ENCODE measurements at places on chromosomes 6 and 20.

GRCh38 chr6:120357447-120357846 lies 976.8 kb downstream of the TBC1D32 start:
- no peak for DNase-seq

- DNase-seq: no peak
Observed at GRCh38 chr6:47133230-47134000, 91.3 kb upstream of the ADGRF1 start.

- DNase-seq: no peak
Observed at GRCh38 chr6:31114970-31115849, 610 bp downstream of the PSORS1C1 start.

GRCh38 chr20:19074356-19074755 lies 138.1 kb upstream of the SLC24A3 start:
- DNase-seq: no peak

DNA sequence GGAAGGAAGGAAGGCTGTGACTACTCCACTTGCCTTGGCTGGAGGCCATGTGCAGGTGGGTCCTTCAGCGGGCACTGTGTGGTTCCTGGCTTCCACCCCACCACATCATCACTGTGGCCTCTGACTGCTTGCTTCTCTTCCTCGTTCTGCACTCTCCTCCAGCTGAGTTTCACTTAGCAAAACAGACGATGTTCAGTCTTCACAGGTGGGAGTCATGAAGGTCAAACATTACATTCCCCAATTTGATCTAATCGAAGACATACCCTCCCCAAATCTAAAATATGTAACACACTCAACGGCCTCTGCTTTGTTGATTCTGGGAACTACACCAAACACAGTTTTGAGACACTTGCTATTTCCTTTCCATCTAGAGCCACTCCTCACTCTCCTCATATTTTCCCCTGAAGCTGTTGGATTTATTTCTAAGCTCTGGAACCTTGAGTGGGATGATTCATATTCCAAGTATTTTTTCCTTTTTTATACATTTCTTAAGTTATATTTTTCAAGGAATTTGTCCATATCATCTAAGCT lies 132.5 kb upstream of the FOXA2 start:
- no peak for DNase-seq

DNA sequence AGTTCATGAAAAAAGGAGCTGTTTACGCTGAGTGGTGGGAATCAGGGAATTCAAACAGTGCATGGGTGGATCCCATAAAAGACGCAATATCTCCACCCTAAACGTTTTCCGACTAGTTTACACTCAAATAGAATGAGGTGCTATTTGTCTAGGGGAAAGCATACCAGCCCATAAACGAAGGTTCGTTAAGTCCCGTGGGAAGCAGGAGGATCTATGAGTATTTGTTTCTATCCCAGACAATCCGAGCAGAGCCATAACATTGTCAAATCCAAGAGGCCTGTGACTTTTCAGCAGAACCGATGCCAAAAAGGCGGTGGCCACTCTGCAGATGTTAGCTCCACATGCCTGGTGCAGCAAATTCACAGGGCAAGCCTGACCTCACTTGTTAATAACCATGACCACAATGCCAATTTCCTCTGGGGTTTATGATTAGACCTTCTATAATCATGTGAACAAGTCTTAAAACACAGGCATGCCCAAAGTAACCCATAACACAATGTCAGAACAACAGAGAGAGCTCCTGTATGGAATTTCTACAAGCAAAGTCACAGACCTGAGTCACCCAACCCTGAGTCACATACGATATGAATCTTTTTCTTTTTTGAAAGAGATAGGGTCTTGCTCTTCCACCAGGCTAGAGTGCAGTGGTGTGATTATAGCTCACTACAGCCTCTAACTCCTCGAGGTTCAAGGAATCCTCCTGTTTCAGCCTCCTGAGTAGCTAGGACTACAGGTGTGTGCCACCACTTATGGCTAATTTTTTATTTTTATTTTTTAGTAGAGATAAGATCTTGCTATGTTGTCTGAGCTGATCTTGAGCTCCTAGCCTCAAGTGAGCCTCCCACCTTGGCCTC lies 123.3 kb downstream of the KIF13A start:
- DNase-seq: no peak

DNA sequence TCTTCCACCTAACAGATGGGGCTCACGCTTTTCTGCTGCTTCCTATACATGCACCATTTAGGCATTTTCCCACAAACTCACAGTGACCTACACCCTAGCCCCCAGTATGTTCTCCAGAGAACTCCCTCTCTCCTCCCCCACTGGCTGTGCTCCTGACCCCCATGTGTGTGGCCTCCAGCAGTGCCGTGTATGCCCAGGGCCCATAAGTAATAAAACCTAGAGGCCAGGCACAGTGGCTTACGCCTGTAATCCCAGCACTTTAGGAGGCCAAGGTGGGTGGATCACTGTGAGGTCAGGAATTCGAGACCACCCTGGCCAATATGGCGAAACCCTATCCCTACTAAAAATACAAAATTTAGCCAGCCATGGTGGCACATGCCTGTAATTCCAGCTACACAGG lies 54.7 kb upstream of the NXT1 start:
- no peak for DNase-seq

- no peak for DNase-seq
Observed at GRCh38 chr20:33407251-33407650, 5.9 kb upstream of the CDK5RAP1 start.

DNA sequence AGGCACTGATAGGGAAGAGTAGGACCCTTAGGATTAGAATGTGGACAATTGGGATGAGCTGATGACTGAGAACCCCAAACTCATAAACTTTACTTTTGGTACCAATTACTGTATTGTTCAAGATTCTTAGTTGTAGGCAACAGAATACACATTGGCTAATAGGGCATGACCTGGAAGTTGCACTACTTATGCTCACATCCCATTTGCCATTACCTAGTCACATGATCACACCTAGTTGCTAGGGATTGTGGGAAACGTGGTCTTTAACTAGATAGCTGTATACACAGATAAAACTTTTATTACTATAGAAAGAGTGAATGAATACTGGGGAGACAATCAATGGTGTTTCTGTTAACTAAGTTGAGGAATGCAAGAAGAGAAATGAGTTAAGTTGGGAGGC lies 113.4 kb upstream of the AKIRIN2 start:
- DNase-seq: no peak

- no peak for DNase-seq
Observed at GRCh38 chr6:110329348-110329713, 28.8 kb downstream of the METTL24 start.

- DNase-seq: no peak
Observed at GRCh38 chr20:8855315-8855714, 213.6 kb upstream of the PLCB4 start.

DNA sequence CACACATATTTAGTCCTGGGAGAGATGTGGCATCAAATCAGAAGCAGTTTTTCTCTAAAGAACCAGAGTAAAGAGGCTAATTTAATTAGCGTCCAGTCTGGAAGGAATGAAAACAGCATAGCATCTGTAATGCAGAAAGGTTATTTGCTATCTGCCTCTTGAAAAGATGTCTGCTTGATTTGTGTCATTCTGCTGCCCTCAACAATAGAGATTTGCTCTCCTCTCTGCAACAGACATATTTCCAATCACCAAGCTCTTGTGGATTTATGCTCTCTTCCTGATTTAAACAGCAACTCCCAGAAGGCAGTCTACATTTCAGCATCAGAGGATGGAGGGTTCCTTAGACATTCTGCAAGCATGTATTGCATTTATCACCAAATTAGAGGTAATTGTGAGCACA lies 53.5 kb upstream of the AKAP12 start:
- no peak for DNase-seq

DNA sequence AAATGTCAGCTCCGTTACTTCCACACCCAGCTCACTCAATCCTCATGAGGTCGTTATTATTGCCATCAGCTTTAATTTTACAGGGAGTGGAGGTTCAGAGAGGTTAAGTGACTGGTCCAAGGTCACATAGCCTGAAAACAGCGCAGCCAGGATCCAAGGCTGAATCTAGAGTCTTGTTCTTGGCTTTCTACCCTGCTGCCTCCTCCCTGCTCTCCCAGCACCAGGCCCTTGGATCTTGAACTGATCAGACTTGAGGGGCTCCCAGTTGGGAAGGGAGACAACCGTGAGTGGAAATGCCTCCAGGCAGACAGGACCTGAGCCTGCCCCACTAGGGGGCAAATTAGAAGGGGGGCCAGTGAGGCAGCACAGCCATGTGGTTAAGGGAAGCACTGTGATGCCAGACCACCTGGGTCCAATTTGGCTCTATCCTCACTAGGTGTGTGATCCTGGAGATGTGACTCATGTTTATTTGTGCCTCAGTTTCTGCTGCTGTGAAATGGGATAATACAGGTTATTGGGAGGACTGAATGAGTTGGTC lies 135.6 kb upstream of the PTPN1 start:
- no peak for DNase-seq

DNA sequence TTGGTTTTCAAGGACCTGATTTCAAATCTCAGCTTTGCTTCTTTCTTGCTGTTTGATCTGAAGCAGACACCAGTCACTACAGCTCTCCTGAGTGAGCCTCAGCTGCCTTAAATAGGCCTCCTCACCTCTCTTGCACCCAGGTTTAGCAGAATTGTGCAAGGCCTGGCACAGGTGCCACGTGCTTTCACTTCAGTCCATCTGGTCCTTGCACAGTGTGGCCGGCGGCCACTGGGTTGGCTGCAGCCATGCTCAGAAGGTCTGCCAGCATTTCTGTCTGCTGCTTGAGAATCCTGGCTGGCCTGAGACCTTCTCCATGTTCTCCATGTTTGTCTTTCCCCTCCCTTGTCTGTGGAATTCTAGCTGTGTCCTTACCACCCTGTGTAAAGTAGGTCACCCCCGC lies 14.5 kb upstream of the DAAM2 start:
- no peak for DNase-seq

GRCh38 chr20:43844778-43845614 lies 69.7 kb upstream of the TOX2 start:
- DNase-seq: no peak

GRCh38 chr20:21708738-21709534 lies 3.5 kb downstream of the PAX1 start:
- DNase-seq: no peak

Data from activated effector memory CD4-positive, alpha-beta T cell treated with Interleukin-2 at 50 U/mL for 16 hours (primary cell).